Activated naive CD4-positive, alpha-beta T cell (primary cell): ENCODE measurements at places on chromosomes 6 and 20.

DNA sequence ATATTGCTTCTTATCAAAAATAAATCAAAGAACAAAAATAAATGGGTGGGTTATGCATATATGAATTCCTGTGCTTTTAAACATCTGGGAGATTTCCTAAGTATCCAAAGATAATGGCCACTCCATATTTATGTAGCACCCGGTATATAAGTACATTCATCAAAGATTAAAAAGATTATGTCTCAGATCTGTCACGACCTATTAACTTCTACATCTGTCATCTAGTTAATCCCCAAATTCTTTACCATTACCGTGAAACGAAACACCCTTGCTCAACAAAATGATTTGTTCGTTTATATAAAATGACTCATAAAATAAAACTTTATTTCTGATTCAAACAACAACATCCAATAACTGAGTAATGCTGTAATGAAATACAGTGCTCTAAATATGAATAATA is 64.8 kb upstream of the FOXQ1 start:
- DNase-seq: no peak

DNA sequence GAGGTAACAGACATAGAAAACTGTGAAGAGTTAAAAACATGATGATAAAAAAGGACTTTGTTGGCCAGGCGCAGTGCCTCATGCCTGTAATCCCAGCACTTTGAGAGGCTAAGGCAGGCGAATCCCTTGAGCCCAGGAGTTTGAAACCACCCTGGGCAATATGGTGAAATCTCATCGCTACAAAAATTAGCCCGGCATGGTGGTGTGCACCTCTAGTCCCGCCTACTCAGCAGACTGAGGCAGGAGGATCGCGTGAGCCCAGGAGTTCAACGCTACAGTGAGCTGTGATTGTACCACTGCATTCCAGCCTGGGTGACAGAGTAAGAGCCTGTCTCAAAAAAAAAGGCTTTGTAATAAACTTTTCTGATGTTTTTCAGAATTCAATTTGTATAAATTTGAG is 60.1 kb downstream of the GFOD1 start:
- DNase-seq: no peak

DNA sequence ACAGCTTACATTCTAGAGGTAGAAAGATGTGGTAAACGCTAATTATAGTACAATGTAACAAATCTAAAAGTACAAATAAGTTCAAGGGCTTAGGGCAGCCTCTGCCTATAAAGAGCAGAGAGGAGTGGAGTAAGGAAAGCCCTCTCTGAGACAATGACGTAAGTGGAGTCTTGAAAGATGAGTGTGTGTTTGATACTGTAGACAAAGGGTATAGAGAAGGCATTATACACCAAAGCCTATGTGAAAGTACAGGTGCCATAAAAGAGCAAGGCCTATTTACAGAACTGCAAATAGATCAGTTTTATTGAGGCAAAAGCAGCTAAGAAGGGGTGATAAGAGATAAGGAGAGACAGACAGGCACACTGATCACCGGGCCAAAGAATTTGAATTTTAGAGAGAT is 10.9 kb downstream of the GOPC start:
- DNase-seq: no peak

DNA sequence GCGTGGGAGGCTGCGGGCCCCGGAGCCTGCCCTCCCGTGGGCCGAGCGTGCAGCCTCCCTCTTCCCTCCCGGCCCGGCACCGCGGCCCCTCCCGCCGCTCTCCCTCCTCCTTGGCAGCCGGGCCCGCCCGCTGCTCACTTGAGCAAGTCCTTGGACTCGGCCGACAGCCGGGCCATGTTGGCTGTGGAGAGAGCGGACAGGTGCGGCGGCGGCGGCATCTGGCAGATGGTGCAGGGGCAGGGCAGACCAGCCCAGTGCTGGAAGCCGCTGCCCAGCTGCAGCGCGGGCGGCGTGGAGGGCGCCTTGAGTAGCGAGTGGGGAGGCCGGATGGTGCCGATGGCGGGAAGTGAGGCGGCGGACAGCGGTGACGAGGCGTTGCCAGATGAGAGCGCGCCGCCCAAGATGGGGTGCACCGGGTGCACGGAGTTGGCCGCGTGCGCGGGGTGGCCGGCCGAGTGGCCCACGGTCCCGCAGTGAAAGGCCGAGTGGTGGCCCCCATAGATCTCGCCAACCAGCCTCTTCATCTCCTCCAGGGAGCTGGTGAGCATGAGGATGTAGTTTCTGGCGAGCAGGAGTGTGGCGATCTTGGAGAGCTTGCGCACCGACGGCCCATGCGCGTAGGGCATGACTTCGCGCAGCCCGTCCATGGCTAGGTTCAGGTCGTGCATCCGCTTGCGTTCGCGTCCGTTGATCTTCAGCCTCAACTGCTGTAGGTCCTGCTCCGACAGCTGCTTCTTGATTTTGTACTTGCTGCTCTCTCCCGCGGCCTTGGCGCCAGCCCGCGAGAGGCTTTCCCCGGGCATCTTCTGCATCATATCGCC is 766 bp downstream of the OLIG3 start:
- DNase-seq: no peak

DNA sequence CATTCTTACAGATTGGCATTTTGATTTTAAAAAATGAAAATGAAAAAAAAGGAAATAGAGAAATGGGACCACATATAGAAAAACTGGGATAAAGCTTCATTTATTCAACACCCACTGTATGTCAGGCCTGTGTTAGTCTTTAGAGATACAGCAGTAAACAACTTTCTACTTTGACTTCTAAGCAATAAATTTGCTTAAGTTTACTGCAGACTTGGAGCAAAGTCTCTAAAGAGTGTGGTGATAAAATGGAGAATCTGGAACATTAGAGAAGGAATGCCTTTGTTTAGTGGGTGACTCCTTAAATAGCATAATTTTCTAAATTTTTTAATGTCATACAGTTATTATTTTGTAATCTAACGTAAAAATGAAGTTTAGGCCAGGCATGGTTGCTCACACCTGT is 80.7 kb upstream of the CNKSR3 start:
- no peak for DNase-seq

DNA sequence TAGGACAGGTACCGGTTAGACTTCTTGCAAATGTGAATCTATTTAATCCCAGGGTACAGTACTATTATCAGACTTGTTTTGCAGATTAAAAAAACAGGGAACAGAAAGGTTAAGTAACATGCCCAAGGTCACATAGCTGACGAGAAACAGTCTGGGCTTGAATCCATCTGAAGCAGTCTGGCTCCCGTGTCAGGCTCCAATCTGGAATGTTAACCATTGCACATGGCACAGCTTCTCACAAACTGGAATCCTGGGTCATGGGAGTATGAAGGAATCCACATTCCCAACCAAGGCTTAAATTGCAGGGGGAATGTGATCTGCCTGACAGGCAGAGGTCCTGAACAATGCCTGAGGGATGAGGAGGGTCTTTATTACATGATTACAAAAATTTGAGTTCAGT is 187.5 kb upstream of the SPTLC3 start:
- DNase-seq: no peak
